Chondrocyte (in vitro differentiated cells): ENCODE measurements at places on chromosomes 2 and 18. TPM values are rescaled to one million over a fixed set of nuclear protein-coding genes. Genes with fewer than 3 reads are reported as not detected.

DNA sequence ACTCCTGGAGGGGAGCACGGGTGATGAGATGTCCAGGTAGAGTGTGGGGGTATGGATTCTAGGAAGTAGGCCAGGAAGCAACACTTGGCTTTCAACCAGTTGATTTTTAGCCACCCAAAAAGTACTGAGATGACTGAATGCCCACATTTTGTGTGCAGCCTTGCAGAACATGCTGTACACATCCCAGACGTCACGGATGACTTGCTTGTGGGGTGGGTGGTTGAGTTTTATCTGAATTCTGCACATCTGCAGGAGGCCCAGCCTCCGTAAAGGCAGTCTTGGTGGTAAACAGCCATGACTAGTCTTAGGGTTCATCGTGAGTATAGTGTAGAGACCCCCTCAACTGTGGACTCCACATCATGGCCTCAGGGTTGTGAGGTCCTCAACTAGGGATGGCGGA, 53.3 kb upstream of the CCDC195 start:
- DNase-seq = no peak
- H3K36me3 ChIP-seq = peaks cover 34% of the 10 kb centered on the region
- H3K4me1 ChIP-seq = peaks cover 12% of the 10 kb centered on the region
- no peak overlapping the region for H3K27ac ChIP-seq
- H3K27me3 ChIP-seq = no peaks in the 10 kb centered on the region

MAP3K19 gene
- not detected in 3 replicates for total RNA-seq

SMYD1 gene
- not detected in 3 replicates for total RNA-seq

DNA sequence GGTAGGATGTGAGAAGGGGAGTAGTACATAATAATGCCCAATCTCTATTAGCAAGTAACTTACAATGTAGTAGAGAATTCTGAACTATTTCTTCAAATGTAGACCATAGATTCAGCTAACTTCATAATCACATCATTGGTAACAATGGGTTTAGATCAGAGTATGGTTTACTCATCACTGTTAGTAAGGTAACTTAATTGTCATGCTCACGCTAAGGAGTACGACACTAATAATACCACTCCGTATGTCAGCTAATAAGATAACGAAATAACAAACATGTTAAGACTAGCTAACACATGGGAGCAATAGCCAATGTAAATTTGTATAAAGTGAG, 56.4 kb upstream of the CCDC141 start:
- no peak overlapping the region for H3K27ac ChIP-seq
- DNase-seq = no peak
- H3K27me3 ChIP-seq = no peaks in the 10 kb centered on the region
- peaks cover 36% of the 10 kb centered on the region for H3K4me1 ChIP-seq
- no peak overlapping the region for H3K4me3 ChIP-seq

DNA sequence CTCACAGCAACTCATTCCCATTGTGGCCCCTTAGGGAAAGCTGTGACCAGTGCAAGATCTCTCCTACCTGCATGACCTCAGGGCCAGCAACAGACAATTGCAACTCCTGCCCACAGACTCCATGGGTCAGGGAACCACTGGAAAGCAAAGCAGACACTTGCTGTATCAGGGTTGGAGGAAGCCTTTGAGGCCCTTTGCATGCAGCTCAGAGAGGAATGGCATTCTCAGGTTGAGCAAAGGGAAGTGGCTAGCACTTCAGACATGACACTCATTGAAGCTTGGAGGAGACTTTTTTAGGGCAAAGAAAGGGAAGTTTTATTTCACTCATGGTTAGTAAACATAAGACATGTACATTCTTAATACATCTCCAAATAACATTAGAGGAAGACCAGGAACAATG, 22.1 kb downstream of the IL1F10 start:
- H3K4me3 ChIP-seq = no peak overlapping the region
- no peaks in the 10 kb centered on the region for H3K4me1 ChIP-seq
- no peak for DNase-seq
- peaks cover 23% of the 10 kb centered on the region for H3K27me3 ChIP-seq
- no peak overlapping the region for H3K27ac ChIP-seq

ANKZF1 gene
- total RNA-seq = 27.9 to 38.0 TPM (median 35.9 TPM) in 3 replicates

DNA sequence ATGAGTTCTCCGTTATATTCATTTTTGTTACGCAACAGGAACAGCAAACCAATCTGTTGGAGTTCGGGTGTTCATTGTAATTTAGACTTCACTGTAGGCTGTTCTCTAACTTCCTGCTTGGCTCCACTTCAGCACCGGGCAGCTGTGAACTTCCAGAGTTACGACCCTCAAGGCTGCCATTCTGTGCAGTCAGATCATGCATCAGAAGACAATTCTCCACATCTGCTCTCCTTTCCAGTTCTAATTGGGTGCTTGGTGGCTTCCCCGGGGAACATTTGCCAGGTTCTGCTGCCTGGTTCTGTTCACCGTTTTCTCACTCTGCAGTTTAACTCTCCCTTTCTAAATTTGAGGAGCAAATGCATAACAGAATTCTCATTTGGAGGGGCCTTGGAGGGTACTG, 237.7 kb downstream of the NYAP2 start:
- no peak for DNase-seq
- no peak overlapping the region for H3K27ac ChIP-seq
- no peaks in the 10 kb centered on the region for H3K4me1 ChIP-seq
- H3K36me3 ChIP-seq = peaks cover 2% of the 10 kb centered on the region
- H3K27me3 ChIP-seq = no peaks in the 10 kb centered on the region

- no peaks in the 10 kb centered on the region for H3K27me3 ChIP-seq
- H3K27ac ChIP-seq = no peak overlapping the region
- H3K4me3 ChIP-seq = no peak overlapping the region
Observed at GRCh38 chr2:158776231-158776630, 18.9 kb upstream of the DAPL1 start.

GRCh38 chr2:203033395-203033794, 18.7 kb downstream of the NBEAL1 start:
- H3K36me3 ChIP-seq = no peaks in the 10 kb centered on the region
- H3K27ac ChIP-seq = peak overlapping the region; percentile 76
- peaks cover 53% of the 10 kb centered on the region for H3K4me1 ChIP-seq
- H3K4me3 ChIP-seq = no peak overlapping the region
- DNase-seq = no peak

RGPD4 gene
- total RNA-seq = 0.08 to 0.12 TPM (median 0.10 TPM) in 3 replicates

DNA sequence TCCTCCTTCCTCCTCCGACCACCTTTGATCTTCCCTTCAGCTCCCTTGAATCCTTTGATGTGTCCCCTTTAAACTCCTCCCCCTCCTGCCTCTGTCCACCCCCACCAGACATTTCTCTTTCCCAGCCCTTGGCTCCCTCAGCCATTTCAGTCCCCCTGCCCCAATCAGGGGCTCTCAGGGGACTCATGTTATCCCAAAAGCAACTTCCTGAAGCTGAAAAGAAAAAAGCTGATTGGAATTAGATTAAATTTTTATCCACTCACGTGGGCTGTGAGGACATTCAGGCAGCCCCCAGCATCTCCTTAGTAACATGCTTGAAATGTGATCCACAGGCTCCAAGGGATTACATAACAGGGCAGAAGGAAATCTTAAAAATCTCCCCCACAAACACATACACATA, 81.3 kb downstream of the NEURL3 start:
- H3K27me3 ChIP-seq = peaks cover 37% of the 10 kb centered on the region
- no peak overlapping the region for H3K4me3 ChIP-seq
- DNase-seq = no peak
- H3K36me3 ChIP-seq = peaks cover 6% of the 10 kb centered on the region
- H3K4me1 ChIP-seq = peaks cover 3% of the 10 kb centered on the region
- H3K27ac ChIP-seq = no peak overlapping the region

PSME4 gene
- 42.0 to 54.1 TPM (median 45.3 TPM) in 3 replicates for total RNA-seq

GRCh38 chr2:37599688-37600525, 71.5 kb downstream of the CDC42EP3 start:
- peaks cover 3% of the 10 kb centered on the region for H3K36me3 ChIP-seq
- H3K4me1 ChIP-seq = peaks cover 23% of the 10 kb centered on the region
- DNase-seq = no peak
- no peaks in the 10 kb centered on the region for H3K27me3 ChIP-seq

GRCh38 chr2:116696903-116697302, 1117.6 kb upstream of the DDX18 start:
- no peak overlapping the region for H3K27ac ChIP-seq
- no peak overlapping the region for H3K4me3 ChIP-seq
- no peaks in the 10 kb centered on the region for H3K36me3 ChIP-seq
